Endodermal cell (in vitro differentiated cells): ENCODE measurements at places on chromosomes 3 and 15. TPM values are rescaled to one million over a fixed set of nuclear protein-coding genes. Genes with fewer than 3 reads are reported as not detected.

Gene UBXN7
- total RNA-seq: 120 to 133 TPM (median 130 TPM) in 3 replicates

Gene SLCO2A1
- total RNA-seq: 96.7 and 126 TPM in 2 replicates

DNA sequence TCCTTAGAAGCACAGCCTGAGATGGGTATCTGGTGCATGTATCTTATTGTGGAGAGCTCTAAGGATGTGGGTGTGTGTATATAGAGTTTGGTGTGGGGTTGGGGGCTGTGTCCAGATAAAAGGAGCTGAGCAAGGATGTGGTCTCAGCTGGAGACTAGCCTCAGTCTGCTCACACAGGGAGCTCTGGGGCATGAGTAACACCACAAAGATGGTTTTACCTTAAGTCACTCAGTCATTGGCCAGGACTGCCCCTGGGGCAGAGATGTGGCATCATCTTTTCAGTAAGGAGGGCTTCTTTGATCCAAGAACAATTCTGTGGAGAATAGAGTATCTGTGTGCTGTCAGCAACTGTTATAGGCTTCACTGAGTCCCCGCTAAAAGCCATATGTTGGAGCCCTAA lies 163.4 kb upstream of the NUDT16 start:
- DNase-seq: no peak

Gene ANKRD63
- 0.41 TPM in 1 of 2 replicates, not detected in the other for total RNA-seq

DNA sequence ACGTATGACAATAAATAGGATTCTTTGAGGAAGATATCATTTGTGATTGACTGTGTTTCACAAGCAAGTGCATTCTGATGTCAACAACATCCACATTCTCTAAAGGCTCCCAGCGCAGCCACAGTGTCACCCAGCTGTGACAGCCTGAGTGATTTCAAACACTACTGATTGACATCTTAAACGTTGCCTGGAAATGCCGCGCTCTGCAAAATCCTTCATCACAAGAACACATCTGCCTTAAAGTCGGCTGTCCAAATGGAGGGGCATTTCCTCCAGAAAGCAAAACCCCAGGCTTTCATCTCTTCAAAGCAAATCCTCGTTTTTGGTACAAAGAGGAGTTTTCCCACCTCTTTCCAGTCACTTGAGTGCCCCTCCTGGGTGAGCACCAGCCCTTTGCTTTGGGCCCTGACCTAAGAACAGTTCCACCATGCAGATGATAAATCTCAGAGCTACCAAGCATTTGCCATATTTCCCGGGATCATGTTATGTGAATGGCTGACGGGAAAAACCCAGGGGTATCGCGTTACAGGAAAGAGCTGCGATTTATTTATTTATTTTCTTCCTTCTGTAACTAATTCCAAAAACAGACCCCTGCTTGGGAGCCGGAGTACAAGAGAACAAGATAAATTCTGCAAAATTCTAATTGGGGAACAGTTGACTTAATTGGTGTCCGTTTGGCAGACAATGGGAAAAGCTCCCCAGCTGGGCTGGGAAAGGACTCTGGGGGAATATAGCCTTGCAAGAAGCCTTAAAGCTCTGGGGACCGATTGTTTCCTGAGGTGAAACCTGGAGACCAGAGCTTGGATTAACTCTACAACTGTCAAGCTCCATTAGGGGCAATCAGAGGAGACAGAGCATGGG lies 703.8 kb upstream of the NR2F2 start:
- DNase-seq: peak; percentile 61

DNA sequence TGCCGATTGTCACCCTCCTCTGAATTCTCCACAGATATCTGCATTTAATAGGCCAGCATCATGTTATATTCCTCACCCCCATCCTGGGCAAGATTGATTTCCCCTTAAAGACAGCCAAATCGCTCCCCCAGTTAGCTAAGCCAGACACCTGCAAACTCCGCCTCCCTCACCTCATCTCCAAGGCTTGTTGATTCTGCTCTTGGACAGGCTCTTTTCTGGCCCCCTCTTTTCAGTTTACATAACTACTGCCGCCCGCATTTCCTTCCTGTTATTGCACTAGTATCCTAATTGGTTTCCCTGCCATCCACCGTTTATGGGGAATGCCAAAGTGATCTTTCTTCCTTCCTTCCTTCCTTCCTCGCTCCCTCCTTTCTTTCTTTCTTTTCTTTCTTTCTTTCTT lies 214.7 kb upstream of the MRPL3 start:
- no peak for DNase-seq

GRCh38 chr3:177358091-177358976 lies 161.1 kb upstream of the TBL1XR1 start:
- DNase-seq: peak; percentile 93

DNA sequence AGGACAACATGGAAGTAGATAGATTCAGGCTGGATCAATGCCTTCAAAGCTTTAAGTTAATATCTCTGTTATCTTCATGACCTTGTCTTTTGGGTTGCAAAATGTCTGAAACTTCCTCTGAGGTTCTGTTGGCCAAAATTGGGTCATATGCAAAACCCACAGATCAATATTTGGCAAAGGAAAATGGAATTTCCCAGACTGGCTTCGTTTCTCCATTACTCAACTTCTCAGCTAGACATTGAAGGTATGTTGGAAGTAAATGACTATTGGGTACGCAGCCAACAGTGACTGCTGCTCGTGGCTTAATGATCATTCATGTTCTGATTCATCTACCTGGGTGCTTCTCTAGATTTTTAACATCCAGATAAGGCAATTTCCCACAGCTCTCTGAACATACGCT lies 675.4 kb upstream of the SGO1 start:
- DNase-seq: no peak

DNA sequence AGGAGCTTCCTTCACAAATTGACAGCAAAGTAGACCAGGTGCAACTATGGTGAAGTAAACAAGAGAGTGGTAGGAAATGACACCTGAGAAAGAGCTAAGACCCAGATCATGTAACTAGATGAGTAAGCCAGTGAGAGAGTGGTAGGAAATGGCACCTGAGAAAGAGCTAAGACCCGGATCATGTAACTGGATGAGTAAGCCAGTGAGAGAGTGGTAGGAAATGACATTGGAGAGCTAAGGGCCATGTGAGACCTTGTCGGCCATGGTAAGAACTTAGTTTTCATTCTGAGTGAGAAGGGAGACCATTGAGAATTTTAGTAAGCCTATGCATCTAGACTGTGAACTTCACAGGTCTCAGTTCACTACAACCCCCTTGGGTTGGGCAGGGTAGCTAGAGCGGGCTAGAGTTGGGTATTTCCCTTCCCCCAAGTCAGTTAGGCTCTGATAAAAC lies 5.4 kb upstream of the SENP7 start:
- no peak for DNase-seq

DNA sequence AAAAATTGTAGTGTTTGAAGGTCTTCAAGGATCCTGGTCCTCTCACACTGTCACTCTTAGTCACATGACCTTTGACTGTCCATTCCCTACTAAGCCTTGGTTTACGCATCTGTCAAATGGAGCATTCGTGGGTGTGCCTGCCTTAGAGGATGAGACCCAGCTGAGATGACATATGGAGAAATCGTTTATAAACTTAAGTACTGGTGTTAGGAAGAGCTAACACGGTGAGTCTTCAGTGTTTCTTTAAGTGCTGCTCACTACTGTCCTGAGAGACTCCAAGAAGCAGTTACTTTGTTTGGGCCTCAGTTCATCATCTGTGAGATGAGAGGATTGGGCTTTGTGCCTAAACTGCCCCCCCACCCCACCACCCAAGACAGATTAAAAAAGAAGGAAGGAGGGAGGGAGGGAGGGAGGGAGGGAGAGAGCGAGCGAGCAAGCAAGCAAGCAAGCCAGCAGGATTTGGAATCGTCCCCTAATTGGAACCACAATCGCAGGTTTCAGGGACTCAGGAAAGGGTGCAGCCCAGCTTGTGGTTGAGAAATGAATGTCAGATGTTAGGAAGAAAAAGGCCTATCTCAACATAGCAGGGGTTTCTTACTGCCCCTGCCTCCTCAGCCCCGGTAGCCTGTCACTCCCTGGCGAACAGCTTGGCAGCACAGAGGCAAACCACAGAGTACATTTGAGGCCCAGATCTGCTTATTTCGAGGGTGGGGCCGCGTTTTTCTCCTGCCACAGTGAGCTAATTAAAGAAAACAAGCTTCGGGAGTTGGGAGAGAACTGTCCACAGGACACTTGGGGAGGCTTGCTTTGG lies 32.7 kb downstream of the SMAD3 start:
- no peak for DNase-seq

- peak; percentile 93 for DNase-seq
These were observed 23.5 kb downstream of the TMEM43 start for GRCh38 chr3:14148041-14148985.

DNA sequence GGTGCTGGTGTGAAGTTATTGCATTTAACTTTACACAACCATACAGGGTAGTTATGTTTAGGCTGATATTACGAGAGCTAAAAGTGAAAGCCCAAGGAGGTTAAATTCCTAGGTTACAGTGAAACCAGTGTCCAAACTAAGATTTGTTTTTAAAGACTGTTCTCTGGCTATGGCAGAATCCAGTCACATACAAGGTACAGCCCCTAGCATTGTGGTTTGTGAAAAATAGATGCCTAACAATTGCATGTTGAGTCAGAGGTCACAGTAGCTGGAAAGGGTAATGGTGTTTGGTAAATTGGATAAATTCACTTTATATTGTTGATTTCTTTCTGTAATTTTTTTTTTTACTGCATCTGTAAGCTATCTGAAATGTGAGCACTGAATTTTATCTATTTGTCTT lies 614.6 kb upstream of the TBL1XR1 start:
- no peak for DNase-seq

Gene NEK10
- total RNA-seq: 1.4 and 2.4 TPM in 2 replicates

Gene PPARG
- total RNA-seq: 3.1 and 3.8 TPM in 2 replicates

GRCh38 chr3:137792626-137793271 lies 28.6 kb downstream of the SOX14 start:
- DNase-seq: peak; percentile 85

DNA sequence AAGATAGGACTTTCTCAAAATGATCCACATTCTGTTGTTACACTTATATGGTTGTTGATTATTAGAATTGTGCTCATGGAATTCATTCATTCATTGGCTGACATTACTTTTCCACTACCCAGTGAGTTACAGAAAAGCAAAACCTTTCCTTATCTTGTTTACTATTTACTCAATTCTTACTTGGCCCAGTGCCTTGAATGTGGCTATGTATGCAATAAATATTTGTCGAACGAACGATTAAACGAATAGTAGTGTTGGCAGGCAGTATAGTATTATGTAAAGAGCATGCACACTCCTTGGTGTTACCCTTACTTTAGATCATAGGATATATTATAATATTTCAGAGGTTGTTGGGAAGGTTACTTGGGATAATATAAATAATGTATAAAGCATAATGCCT lies 31.0 kb downstream of the CTDSPL2 start:
- DNase-seq: no peak

DNA sequence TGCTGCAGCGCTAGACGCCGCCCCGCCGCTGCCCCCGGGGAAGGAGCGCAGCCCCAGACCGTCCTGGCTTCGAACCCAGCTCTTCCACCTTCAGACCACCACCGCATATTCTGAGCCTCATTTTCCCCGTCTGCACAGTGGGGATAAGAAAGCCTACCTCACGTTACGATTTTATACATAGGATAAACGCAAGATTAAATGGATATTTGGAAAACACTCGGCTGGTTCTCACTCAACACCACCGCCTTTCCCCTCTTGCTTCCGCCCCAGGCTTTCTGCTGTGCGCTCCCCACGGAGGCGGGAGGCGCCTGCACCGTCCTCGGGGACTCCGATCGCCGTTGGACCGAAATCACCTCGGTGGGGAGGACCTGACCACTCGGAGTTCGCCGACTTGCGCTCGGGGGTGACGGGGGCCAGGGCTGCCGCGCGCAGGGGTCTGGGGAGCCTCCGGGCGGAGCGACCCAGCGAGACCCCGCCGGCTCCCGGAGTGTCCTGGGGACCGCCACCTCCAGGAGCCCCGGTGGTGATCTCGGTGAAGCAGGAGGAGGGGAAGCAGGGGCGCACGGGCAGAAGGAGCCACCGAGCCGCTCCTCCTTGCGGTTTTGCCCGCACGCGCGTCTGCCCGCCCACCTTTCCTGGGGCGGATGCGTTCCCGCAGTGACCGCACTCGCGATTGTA lies 4.0 kb downstream of the FBXL22 start:
- DNase-seq: peak; percentile 70

DNA sequence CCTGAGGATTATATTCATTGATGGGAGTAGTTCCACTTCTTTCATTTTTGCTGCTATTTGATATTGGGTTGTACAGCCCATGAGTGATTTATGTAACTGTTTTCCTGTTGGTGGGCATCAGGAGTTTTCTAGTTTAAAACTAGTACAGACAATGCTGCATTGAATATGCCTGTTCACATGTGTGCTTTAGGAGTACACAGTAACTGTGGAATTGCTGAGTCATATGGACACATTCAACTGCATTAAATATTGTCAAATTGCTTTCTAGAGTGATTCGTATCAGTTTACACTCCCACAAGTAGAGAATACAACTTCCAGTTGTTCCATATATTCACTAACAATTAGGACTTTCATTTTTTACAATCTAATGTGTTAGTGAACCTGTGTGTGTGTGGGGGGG lies 59.8 kb upstream of the THSD4 start:
- DNase-seq: no peak

GRCh38 chr3:23711916-23712494 lies 93.8 kb upstream of the UBE2E1 start:
- DNase-seq: no peak

- peak; percentile 49 for DNase-seq
These were observed 26.8 kb upstream of the SLCO2A1 start for GRCh38 chr3:134056464-134056891.

GRCh38 chr3:36688815-36689214 lies 75.5 kb downstream of the DCLK3 start:
- DNase-seq: no peak

- DNase-seq: no peak
These were observed 14.2 kb downstream of the OXNAD1 start for GRCh38 chr3:16279010-16279801.

GRCh38 chr3:32302601-32303398 lies 64.3 kb downstream of the CMTM8 start:
- DNase-seq: no peak

Gene CIDEC
- not detected in 2 replicates for total RNA-seq

GRCh38 chr3:157671656-157672055 lies 168.4 kb upstream of the VEPH1 start:
- DNase-seq: no peak

DNA sequence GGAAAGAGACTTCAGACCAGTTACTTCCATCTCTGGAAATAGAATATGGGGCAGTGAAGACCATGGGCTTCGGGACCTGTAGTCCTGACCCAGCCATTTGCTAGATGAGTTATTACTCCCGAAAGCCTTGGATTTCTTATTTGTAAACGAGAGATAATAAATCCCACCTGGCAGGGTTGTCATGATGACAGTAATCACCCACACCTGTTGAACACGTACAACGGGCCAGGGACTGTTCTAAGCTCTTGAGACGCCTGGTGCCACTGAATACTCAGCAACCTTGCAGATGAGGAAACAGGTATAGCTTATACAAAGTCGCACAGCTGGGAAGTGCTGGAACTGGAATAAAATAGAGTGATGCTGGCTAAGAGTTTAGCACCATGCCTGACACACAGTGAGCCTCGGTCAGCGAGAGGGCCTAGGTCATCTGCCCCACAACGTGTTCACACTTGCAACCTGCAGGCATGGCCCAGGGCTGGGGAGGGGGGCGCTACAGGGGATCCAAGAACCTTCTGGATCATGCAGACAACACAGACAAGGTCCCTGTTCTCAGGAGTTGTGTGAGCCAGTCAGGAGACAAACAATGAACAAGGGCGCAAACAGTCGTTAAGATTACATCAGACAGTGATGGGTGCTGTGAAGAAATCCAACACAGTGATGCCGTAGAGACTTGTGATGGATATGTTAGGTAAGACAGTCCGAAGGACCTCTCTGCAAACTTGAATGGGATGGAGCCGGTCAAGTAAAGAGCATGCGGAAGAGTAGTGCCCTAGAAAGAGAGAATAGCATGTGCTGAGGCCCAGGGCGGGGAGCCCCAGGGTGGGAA lies 89.2 kb downstream of the CORO2B start:
- DNase-seq: peak; percentile 32
